CD4-positive, alpha-beta T cell treated with Interleukin-15 for 4 hours (primary cell): ENCODE measurements at places on chromosomes 4 and X.

- DNase-seq = no peak
These were observed 12.4 kb upstream of the CTBP1 start for GRCh38 chr4:1261107-1261928.

DNA sequence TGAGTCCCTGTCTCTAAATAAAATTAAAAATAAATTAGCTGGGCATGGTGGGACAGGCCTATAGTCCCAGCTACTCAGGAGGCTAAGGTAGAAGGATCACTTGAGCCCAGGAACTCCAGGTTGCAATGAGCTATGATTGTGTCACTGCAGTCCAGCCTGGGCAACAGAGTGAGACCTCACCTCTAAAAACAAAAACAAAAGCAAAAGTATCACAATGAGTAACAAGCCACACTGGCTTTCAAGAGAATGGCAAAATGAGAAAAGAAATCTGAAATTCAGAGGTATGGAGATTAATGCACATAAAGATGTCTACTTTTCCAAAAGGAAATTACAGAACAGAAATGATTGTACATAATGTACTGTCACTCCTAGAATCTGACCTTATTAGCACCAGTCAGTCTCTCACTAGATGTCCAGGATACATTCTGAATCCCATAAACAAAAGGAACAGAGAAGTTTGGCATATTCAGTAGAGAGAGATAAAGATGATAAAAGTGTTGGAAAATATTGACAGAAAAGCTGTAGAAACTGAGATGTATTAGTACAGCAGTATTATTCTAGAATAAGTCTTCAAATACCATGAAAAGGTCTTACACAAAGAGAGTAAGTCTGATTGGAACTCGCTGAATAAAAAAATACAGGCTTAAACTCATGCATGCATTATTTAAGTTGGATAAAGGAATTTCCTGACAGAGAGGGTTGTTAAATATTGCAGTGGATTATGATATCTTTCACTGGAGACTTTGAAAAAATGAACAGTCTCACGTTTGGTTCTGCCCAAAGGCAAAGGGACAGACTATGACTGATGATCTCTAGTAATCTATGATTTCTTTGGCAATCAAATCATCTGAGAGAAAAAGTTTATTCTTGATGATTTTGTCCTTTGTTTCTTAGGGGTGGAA lies 102.5 kb downstream of the SH3RF1 start:
- no peak for DNase-seq

DNA sequence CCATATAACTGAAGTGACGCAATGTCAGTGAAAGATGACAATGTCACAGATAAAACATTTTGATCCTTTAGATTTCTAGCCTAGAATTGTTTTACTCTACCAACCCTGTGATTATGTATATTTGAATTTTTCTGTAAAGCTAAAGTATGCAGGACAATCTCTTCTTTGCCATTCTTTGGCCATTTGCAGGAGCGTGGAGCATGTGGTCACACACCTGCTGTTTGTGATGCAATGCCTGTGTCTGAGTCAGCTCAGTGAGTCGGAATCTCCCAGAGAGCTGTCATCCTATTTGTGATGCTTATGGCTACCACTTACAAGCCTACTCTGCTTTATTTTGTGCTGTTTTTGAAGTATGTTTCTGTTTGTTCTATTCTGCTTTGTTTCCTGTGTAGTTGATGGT lies 214.5 kb downstream of the NAF1 start:
- no peak for DNase-seq

- DNase-seq = peak; percentile 17
These were observed 118.5 kb downstream of the BTC start for GRCh38 chr4:74675673-74676279.

DNA sequence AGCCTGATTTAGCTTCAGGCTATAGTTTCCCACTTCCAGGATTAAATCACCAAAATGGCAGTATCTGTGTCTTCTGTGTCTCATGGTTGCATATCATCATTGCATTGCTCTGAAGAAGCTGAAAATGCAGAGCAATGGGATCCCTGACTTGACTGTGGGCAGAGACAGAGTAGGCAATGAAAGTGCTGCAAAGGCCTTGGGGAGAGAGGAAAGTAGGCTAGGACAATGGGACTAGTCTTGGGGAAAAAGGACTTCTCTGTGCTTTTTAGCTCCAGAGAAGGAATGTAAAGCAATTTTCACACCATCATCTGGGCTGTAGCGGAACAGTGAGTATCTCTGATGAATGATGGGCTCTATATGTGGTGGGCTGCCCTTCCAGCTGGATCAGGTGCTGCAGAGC lies 202.5 kb downstream of the LDB2 start:
- DNase-seq = no peak

- DNase-seq = no peak
These were observed 377.8 kb downstream of the KLHL4 start for GRCh38 chrX:87895421-87895820.

- DNase-seq = no peak
These were observed 47.9 kb downstream of the TET2 start for GRCh38 chr4:105194328-105195231.
